Fibroblast of the aortic adventitia (primary cell): ENCODE measurements at places on chromosomes 7 and 10.
A peak's percentile ranks its signal among the peaks of the same experiment; 100 is the strongest.

DNA sequence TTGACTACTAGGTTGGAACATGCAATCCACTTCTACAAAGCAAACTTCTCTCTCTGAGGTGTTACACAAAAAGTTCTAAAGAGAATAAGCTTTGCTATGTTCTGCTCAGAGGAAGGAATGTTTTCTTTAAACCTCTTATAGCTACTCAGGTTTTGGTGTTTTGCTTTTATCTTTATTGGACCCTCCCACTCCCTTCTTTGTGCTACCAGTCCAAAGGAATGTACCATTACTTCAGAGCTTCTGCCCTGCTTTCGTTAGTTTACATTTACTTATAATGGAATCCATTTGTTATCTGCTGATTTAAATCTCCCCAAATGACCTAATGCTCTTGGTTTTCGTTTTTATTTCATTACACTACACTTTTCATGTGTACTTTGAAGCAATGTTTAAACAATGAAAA is 154.9 kb downstream of the ATE1 start:
- peak; percentile 30 for DNase-seq

DNA sequence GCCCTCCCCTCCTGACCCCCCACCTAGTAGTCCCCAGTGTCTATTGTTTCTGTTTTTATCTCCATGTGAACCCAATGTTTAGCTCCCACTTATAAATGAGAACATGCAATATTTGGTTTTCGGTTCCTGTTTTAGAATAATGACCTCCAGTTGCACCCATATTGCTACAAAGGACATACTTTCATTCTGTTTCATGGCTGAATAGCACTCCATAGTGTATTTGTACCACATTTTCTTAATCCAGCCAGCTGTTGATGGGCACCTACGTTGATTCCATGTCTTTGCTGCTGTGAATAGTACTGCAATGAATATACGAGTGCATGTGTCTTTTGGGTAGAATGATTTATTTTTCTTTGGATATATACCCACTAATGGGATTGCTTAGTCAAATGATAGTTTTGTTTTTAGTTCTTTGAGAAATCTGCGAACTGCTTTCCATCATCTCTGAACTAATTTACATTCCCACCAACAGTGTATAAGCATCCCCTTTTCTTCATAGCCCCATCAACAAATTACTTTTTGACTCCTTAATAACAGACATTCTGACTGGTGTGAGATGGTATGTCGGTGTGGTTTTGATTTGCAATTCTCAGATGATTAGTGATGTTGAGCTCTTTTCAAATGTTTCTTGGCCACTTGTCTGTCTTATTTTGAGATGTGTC is 128.4 kb upstream of the PHYHIPL start:
- DNase-seq: no peak

DNA sequence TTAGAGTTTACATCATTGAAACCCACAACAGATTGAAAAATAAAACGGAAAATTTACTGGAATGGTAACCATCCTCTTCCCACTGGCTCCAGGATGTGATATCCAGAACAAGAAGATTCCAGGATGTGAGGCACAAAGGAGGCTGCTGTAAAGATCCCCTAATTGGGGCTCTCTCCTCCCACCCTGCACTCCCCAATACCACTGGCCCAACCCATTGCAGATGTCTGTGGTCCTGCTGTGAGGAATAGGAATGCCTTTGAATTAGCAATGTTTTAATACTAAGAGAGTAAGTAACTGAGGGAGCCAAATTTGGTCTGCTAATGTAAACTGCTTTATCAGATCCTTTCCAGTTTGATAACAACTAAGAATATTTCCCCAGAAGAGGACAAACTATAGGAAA is 225.9 kb upstream of the INHBA start:
- peak; percentile 11 for DNase-seq

- no peak for DNase-seq
Observed at GRCh38 chr10:113221756-113222168, 271.7 kb downstream of the TCF7L2 start.

- DNase-seq: peak; percentile 90
Observed at GRCh38 chr10:102752934-102753664, 9.4 kb downstream of the WBP1L start.

DNA sequence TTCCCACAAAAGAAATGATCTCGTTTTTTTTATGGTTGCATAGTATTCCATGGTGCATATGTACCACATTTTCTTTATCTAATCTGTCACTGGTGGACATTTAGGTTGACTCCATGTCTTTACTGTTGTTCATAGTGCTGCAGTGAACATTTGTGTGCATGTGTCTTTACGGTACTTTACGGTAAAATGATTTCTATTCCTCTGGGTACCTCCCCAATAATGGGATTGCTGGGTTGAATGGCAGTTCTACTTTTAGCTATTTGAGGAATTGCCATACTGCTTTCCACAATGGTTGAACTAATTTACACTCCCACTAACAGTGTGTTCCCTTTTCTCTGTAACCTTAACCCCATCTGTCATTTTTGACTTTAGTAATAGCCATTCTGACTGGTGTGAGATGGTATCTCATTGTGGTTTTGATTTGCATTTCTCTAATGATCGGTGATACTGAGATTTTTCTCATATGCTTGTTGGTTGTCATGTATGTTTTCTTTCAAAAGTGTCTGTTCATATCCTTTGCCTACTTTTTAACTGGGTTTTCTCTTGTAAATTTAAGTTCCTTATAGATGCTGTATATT is 37.2 kb downstream of the MKLN1 start:
- DNase-seq: no peak

DNA sequence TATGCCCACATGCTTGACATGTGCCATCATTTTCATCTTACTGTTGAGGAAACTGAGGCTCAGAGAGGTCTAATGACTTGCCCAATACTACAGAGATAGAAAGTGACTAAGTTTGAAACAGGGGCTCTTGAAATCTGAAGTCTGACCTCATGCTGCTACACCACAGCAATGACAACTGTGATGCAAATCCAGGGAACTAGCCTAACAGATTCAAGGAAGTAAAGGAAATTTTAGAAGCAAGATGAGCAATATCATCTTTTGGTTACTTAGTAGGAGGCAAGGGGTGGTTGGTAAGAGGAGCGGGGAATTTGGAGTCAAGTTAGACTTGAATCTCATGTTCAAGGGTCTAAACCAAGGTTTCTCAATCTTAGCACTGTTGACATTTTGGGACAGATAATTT is 26.3 kb upstream of the OSBPL3 start:
- no peak for DNase-seq

DNA sequence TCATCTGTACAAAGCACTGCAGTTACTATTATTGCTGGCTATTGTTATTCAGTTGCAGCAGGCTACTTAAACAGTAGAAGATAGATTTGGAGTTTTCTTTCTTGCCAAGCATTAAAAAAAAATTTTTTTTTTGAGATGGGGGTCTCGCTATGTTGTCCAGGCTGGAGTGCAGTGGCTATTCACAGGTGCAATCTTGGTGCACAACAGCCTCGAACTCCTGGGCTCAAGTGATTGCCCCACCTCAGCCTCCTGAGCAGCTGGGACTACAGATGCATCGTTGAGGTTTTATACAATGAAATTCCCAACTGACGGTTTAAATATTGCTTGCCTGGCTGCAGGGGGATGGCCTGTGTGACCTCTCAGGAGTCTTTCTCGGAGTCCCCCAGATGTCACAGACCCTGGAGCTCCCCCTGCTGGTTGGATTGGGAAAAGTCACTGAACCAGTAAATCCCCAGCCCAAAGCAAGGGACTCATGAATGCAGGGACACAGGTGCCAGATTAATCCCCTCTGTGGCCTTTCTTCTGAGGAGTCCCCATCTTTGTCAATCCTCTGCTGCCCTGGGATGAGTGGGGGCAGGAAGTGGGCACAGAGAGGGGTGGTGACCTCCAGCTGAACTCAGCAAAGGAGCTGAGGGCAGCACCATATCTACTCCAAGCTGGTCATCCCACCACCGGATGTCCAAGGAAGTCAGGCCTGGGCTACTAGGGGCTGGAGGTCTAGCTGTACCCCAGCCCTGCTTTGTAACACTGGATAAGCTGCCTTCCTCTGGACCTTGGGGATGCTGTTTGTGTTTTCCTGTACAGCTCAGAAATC is 149.6 kb downstream of the C10orf105 start:
- DNase-seq: peak; percentile 54

GRCh38 chr7:28879105-28879504 is 79.0 kb downstream of the TRIL start:
- DNase-seq: no peak

GRCh38 chr7:41167836-41168235 is 535.1 kb downstream of the INHBA start:
- no peak for DNase-seq

GRCh38 chr7:122727354-122727753 is 24.6 kb upstream of the RNF148 start:
- no peak for DNase-seq

GRCh38 chr10:119120413-119120867 is 16.5 kb downstream of the DENND10 start:
- no peak for DNase-seq

DNA sequence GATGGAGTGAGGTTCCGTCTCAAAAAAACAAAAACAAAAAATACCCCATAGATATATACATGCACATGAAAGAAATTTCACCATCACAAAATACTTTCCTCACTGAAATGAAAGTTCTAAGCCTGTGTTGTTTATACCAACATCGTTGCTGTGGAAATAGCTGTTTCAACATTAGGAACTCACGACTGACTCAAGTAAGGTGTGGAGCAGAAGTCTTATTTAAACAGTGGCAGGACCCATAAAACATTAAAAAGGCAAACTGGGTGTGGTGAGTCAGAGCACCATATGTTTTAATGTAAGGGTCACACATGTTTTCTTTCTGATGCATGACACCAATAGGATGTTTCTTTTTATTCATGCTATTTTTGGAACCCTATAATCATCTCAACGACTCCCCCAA is 48.3 kb downstream of the BAIAP2L1 start:
- DNase-seq: peak; percentile 58

GRCh38 chr10:101558204-101558603 is 29.9 kb downstream of the POLL start:
- peak; percentile 31 for DNase-seq

- DNase-seq: no peak
Observed at GRCh38 chr10:34746094-34746493, 69.0 kb downstream of the PARD3 start.

GRCh38 chr10:122208571-122209430 is 62.3 kb upstream of the BTBD16 start:
- no peak for DNase-seq

- no peak for DNase-seq
Observed at GRCh38 chr10:115432188-115432819, 339.1 kb downstream of the ATRNL1 start.
